Stimulated activated CD8-positive, alpha-beta memory T cell treated with anti-CD3 and anti-CD28 coated beads, Interleukin-15, amount 100 ng/mL, for 48 hours (primary cell): ENCODE measurements at places on chromosomes 2 and 18.

DNA sequence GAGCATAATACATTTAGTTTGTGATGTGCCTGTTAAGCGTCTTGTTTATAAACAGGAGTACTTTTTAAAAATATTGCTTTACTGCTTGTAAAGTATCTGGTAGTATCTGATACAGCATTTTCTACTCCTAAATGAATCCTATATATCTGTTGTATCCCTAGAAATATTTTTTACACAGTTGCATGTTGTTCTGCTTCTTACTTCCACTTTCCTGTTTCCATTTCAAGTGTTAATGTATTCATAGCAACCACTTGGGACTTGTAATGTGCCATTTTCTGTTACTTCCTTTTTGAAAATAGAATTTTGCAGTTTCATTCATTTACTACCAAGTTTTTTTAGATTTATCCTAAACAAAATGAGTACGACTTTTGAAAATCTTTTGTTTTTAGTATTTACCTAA is 24.9 kb downstream of the CCNT2 start:
- DNase-seq: no peak

DNA sequence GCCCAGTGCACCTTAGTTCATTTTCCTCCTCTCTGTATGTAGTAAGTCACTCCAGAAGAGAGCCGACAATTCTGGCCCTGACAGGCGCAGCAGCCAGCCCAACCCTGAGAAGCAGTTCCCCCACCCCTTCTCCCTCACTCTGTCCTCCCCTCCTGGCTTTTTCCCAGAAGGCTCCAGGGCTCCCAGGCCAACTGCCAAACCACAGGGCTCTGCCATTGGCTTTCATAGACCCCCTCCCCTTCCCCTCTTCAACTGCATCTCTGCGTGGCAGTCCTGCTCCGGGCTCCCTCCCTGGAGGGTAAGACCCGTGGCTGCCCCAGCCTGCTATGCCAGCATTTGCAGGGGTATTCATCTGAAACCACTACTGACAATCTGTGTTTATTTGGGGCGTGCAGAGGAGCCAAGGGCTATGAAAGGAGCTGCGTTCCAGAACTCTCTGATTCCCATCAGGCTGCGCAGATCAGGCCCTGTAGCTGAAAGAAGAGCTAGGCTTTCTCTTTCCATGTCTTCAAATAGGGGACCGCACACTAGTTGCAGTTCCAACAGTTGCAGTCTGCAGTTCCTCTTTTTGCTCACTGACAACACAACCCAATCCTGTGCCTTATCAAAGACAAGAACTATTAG is 388.6 kb upstream of the TNP1 start:
- DNase-seq: no peak

DNA sequence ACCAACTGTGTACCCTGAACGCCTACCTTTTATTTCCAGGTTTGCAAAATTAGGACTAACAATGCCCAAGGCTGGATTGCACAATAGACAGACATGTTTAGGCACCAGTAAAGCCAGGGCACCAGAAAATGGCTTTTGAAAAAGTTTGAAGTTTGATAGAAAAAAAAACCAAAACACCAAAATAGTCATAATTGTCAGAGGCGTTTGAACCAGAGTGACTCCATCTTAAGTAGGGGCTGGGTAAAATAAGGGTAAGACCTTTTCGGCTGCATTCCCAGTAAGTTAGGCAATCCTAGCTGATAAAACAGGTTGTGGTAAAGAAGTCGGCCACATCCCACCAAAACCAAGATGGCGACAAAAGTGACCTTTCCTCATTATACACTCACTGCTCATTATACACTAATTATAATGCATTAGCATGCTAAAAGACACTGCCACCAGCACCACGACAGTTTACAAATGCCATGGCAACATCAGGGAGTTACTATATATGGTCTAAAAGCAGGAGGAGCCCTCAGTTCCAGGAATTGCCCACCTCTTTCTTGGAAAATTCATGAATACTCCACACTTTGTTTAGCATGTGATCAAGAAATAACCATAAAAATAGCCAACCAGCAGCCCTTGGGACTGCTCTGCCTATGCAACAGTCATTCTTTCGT is 105.1 kb upstream of the MSH2 start:
- no peak for DNase-seq

DNA sequence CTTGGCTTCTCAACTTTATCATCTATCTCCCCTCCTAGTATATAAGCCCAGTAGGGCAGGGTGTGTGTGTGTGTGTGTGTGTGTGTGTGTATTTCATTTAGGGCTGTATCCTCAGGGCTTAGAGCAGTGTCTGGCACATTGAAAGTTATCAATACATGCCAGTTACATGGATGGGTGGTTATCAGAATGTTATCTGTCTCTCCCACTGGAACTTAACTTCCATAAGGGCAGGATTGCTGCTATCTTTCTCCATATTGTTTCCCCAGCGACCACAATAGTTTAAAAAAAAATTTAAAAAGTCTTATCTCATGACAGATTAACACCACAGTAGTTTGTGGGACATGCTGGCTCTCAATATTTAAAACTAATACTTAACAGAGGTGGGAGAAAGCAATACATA is 488.9 kb downstream of the PLCL1 start:
- no peak for DNase-seq

- no peak for DNase-seq
Measured at GRCh38 chr2:29261003-29261402, 145.8 kb downstream of the CLIP4 start.

- DNase-seq: no peak
Measured at GRCh38 chr2:25494616-25495015, 152.9 kb upstream of the DNMT3A start.

- DNase-seq: no peak
Measured at GRCh38 chr2:71275939-71276310, 49.0 kb upstream of the PAIP2B start.

DNA sequence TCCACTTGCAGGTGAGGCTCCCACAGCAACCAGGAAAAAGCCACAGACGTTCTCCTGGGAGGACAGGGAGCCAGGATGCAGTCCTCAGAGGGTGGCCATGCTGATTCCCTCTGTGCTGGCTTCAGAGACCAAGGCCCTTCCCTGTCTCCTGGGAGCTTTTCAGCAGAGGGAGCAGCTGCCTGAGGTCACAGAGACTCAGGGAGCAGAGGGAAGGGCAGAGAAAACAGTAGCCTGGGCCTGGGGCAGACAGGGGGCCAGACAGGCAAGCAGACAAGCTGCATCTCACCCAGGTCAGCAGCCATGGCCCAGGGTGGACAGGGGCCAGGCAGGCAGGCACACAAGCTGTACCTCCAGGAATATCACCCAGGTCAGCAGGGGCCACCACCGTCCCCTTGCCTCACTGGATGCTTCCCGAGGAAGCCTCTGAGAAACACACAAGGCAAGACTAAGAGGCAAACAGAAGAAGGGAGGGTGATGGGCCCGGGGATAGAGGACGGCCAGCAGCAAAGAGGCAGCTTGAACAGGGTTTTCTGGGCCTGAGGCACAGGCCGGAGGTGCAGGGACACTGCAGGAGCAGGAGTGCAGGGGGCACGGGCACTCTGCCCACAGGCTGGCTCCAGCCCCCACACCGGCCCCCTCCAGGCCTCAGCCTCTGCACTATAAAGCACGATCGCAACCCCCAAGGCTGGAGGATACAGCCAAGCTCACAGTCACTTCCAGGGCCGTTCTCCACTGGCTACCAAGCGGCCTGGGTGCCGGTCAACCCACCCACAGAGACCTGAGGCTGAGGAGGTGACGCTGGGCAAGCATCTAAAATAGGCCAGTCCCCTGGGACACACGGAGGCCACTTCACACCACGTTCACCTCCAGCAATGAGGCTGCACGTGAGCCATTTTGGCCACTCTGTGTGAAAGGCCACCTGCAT is 6.1 kb downstream of the SLC66A2 start:
- DNase-seq: no peak
